HFFc6 (cell line): ENCODE measurements at places on chromosomes 1 and 21.

DNA sequence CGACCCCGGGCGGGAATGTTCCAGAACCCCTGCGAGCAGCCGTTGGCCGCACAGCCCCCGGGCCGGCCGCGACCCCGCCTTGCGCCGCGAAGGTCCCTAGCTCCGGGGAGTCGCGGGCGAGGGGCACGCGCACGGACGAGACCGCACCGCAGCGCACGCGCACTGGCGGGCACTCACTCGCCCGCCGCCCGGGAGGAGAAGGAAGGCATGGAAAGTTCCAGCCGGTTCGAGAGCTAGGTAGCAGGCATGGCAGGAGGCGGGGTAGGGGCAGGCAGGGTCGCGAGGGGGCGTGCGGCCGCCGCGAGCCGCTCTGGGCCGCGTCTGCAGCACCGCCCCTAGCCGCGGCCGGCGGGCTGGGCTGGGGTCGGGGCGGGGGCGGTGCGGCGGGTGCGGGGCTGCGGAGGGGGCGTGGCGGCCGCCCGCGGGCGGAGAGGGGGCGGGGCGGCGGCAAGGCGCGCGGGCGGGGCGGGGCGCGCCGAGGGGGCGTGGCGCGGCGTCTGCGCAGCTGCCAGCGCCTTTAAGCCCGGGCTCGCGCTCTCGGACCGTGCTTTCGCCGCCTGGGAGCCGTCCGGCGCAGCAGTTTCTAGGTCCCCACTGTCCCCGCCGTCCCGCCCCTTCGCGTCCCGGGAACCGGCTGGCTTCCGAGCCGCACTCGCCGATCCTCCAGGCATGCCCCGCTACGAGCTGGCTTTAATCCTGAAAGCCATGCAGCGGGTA is at the start of the genes MRPS6 and SLC5A3:
Gene MRPS6, plus strand, starts transcription at position 547 of the 717 bp plus-strand sequence. Its CDS starts 123 bp downstream, at position 670.
Gene SLC5A3, plus strand, starts transcription at position 547 of the 717 bp plus-strand sequence. CDS start 21,621 bp downstream, outside the sequence.
- peaks cover 46% of the 10 kb centered on the region for H3K4me1 ChIP-seq
- peak; percentile 81 for DNase-seq
- peaks cover 3% of the 10 kb centered on the region; the same call in 1 of the 2 replicates for H3K27me3 ChIP-seq
- peak within 1 kb of the TSS; percentile 81 for H3K27ac ChIP-seq
- H3K36me3 ChIP-seq: peaks cover 32% of the 10 kb centered on the region

DNA sequence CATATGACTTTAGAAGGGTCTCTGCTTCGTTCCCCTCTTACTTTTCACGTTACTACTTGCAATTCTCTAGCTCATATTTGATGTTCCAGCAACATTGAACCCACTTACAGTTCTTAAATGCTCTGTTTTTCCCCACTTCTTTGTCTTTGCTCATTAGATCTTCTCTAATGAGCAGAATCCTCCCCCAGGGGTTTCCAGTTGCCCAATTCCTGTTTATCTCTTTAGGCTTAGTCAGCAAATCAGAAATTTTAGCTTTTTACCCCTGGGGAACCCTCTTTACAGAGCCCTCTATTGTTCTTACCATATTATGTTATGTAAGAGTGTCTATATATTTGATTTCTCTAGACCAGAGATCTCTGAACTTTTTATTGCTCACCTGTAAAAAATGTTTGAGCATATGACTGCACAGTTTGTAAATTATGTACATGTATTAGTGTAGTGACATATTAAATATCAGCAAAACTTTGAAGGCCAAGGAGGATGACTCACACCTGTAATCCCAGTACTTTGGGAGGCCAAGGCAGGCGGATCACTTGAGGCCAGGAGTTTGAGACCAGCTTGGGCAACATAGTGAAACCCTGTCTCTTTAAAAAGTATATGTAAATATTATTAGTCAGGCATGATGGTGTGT is 71.4 kb downstream of the FNBP1L start:
- DNase-seq: peak; percentile 26
- no peak overlapping the region; the same call in 1 of the 2 replicates for H3K27ac ChIP-seq
- peaks cover 2% of the 10 kb centered on the region for H3K27me3 ChIP-seq
- H3K4me3 ChIP-seq: no peak overlapping the region

GRCh38 chr1:10168912-10169514 is 41.4 kb upstream of the KIF1B start:
- peaks cover 2% of the 10 kb centered on the region for H3K27me3 ChIP-seq
- H3K36me3 ChIP-seq: peaks cover 36% of the 10 kb centered on the region
- H3K27ac ChIP-seq: no peak overlapping the region
- no peak overlapping the region for H3K4me3 ChIP-seq
- peaks cover 10% of the 10 kb centered on the region for H3K4me1 ChIP-seq

- no peak overlapping the region for H3K4me3 ChIP-seq
- H3K4me1 ChIP-seq: peaks cover 12% of the 10 kb centered on the region
- peaks cover 29% of the 10 kb centered on the region for H3K27me3 ChIP-seq
- H3K27ac ChIP-seq: no peak overlapping the region
- no peaks in the 10 kb centered on the region for H3K36me3 ChIP-seq
Measured at GRCh38 chr21:45887788-45888187, 93.8 kb upstream of the COL6A1 start.

- H3K4me3 ChIP-seq: no peak overlapping the region
- H3K4me1 ChIP-seq: peaks cover 49% of the 10 kb centered on the region
- no peak overlapping the region for H3K27ac ChIP-seq
Measured at GRCh38 chr1:243580072-243580471, 270.0 kb downstream of the AKT3 start.

GRCh38 chr1:161313554-161314200 is 504 bp upstream of the SDHC start:
- peak overlapping the region; percentile 98 for H3K27ac ChIP-seq
- H3K4me1 ChIP-seq: peaks cover 27% of the 10 kb centered on the region
- H3K36me3 ChIP-seq: peaks cover 6% of the 10 kb centered on the region
- no peak for DNase-seq
- peaks cover 6% of the 10 kb centered on the region for H3K27me3 ChIP-seq

DNA sequence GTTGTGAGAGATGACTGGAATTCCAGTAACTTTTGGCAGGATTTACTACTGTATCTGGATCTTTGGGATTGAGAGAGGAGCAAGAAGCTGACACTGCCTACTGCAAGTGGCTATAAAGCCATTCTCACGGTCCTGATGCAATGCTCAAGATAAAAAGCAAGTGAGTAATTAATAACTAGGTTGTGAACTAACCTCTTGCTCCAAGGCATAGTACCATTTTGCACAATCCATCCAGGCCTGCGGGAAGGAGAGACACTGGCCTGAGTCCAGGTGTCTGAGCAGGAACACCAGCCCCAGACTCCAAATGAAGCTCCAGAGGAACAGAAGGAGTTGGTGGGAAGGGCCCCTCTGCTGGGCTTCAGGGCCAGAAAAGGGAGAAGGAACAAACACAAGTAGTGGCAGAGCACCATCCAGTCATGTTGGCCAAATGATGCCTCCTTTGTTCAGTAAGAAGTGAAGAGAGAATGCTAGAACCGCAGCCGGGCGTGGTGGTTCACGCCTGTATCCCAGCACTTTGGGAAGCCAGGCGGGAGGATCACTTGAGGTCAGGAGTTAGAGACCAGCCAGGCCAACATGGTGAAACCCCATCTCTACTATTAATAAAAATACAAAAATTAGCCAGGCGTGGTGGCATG is 9.9 kb upstream of the SLC45A3 start:
- H3K27ac ChIP-seq: no peak overlapping the region
- no peaks in the 10 kb centered on the region for H3K36me3 ChIP-seq
- no peak for DNase-seq

DNA sequence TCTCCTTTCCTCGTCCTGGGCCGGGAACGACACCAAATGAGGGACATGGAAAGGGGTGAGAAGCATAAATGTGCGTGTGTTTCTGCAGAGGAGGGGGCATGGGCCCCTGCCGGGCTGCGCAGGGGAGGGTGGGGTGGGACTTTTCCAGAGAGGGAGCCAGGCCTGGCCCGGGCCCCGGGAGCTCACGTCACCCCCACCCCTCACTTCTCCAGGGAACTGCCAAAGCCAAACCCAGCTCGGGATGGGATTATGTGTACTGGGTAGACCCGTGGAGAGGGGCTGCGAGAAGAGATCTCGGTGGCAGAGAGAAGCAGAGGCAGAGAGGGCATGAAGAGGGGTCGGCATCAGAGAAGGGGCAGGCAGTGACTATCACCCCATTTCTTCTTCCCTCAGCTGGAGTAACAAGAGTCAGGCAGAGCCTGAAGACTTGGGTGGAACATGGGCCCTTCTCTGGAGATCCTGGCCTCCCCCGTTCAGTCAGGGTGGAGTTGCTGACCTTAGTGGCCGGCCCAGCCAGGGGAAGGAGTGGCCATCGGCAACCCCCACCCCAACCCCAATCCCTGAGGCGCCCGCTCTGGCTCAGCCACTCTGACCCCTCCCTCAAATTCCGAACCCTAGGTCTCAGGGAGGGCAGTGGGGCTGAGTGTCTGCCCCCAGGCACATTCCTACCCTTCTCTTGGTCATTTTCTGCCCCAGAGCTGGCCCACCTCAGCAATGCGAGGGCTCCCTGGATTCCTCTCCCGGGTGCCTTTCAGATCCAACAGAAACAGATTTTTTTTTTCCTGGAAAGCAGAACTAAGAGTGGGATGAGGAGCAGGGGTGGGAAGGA is 1.2 kb downstream of the ADAMTSL4 start:
- peak overlapping the region; percentile 68 for H3K27ac ChIP-seq
- peaks cover 2% of the 10 kb centered on the region for H3K36me3 ChIP-seq
- DNase-seq: no peak
- H3K4me3 ChIP-seq: peak overlapping the region; percentile 91
- peaks cover 9% of the 10 kb centered on the region for H3K27me3 ChIP-seq

- H3K27me3 ChIP-seq: no peaks in the 10 kb centered on the region; the same call in 1 of the 2 replicates
- no peak overlapping the region for H3K4me3 ChIP-seq
- H3K4me1 ChIP-seq: no peaks in the 10 kb centered on the region
- no peaks in the 10 kb centered on the region for H3K36me3 ChIP-seq
Measured at GRCh38 chr1:230563591-230563990, 78.7 kb upstream of the COG2 start.

DNA sequence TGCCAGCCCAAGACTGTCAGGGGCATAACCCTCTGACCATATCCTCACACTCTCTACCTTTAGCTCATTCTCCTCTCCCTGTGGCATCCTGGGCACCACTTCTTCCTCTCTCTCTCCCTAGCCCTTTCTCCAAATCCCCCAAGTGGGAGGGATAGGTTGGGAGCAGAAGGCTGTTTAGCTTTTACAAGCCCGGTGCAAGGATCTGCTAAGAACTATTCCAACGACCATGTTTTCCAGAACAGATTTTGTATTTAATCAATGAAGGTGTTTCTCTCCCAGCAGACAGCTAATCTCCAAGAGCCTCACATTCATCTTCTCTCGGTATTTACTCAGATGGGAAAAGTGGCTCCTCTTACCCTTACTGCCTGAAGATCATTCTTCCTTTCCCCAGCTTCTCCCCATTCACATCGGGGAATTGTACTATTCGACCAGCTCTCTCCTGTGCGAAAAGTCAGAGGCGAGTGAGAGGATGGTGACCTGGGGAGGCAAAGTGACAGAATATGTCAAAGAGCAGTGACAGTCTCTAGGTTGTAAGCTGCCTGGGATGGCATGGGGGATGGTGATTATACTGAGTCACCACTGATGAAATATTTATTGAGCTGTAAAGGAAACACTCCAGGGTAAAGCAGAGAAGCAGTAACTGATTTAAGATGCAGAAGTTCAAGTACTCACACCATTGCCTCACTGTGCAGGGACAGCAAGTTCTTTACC is 47.0 kb upstream of the RBM15 start:
- peaks cover 8% of the 10 kb centered on the region for H3K27me3 ChIP-seq
- peak overlapping the region; percentile 10; the same call in 1 of the 2 replicates for H3K4me3 ChIP-seq
- H3K36me3 ChIP-seq: peaks cover 4% of the 10 kb centered on the region; the same call in 1 of the 2 replicates
- peaks cover 45% of the 10 kb centered on the region for H3K4me1 ChIP-seq

DNA sequence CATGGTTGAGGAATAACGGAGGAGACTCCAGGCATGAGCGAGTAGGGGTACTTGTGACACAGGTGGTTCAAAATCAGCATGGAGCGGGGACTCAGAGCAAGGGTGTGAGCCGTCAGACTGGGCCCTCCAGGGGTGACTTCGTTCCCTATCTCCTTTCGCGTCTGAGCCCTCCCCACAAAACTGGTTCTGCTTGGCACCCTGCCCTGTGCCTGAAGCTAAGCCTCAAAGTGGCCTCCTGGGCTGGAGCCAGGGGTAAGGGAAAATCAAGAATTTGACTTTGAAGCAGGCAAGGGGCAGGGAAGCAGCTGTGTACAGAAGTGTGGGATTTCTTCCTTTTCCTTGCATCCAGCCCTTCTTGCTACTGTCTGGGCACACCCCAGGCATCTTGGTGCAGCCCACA is 331.5 kb upstream of the AJAP1 start:
- no peaks in the 10 kb centered on the region for H3K27me3 ChIP-seq
- H3K4me3 ChIP-seq: no peak overlapping the region
- peaks cover 15% of the 10 kb centered on the region for H3K36me3 ChIP-seq
- no peak for DNase-seq
- no peak overlapping the region for H3K27ac ChIP-seq

GRCh38 chr1:226698659-226699058 is 40.4 kb downstream of the ITPKB start:
- H3K27me3 ChIP-seq: peaks cover 4% of the 10 kb centered on the region; the same call in 1 of the 2 replicates
- peaks cover 25% of the 10 kb centered on the region for H3K4me1 ChIP-seq
- no peak for DNase-seq
- no peaks in the 10 kb centered on the region for H3K36me3 ChIP-seq

DNA sequence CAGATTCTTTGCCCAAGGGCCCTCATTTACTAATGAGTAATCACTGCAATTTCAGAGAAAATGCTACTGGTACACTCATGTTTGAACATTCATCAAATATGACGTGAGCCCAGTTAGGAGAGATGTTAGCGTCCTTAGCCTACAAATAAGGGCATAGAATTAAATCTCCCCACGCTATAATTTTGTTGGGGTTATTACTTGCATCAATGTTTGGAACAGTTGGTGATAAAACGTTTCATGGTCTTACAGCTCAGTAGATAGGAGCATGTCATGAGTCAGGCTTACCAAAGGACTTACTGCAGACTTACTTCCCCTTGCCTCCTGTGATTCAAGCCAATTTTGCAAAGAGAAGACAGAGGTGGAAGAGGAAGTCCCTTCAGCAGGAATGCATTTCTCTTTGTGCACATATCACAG is 304.0 kb downstream of the KIF26B start:
- peaks cover 33% of the 10 kb centered on the region for H3K4me1 ChIP-seq
- peak; percentile 80 for DNase-seq
- H3K27ac ChIP-seq: peak overlapping the region; percentile 83
- no peaks in the 10 kb centered on the region for H3K36me3 ChIP-seq
- peaks cover 1% of the 10 kb centered on the region; the same call in 1 of the 2 replicates for H3K27me3 ChIP-seq

- H3K4me3 ChIP-seq: no peak overlapping the region
- H3K36me3 ChIP-seq: no peaks in the 10 kb centered on the region
- no peak overlapping the region for H3K27ac ChIP-seq
Measured at GRCh38 chr1:119324198-119324597, 44.4 kb upstream of the HAO2 start.

DNA sequence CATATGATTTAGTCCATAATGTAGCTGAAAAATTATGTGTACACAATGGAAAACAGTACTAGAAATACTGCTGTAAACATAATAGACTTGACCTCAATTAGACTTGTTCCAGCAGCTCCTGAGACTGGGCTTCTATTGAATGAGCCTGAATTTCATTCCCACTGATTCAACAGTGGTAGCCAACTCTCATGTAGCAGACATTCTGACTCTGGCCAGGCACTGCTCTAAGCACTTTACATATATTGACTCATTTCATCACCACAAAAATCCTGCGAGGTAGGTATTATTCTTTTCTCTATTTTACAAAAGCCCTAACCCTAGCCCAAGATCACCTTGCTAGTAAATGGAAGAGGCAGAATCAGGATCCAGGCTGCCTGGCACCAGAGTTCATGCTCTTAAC is 12.8 kb upstream of the CTSS start:
- no peaks in the 10 kb centered on the region for H3K27me3 ChIP-seq
- no peak overlapping the region for H3K27ac ChIP-seq
- H3K36me3 ChIP-seq: peaks cover 5% of the 10 kb centered on the region; the same call in 1 of the 2 replicates
- no peaks in the 10 kb centered on the region for H3K4me1 ChIP-seq
- no peak overlapping the region for H3K4me3 ChIP-seq
- DNase-seq: no peak
